AG04450 (cell line): ENCODE measurements at places on chromosomes 6 and 20. TPM values are rescaled to one million over a fixed set of nuclear protein-coding genes. Genes with fewer than 3 reads are reported as not detected.

TFB1M gene
- polyA plus RNA-seq = 14.6 and 20.4 TPM in 2 replicates

RAMACL gene
- 0.77 and 0.87 TPM in 2 replicates for polyA plus RNA-seq

EFCAB8 gene
- not detected in 2 replicates for polyA plus RNA-seq

CEP250 gene
- polyA plus RNA-seq = 16.8 and 21.3 TPM in 2 replicates

KCNG1 gene
- 16.0 and 20.3 TPM in 2 replicates for polyA plus RNA-seq

DNA sequence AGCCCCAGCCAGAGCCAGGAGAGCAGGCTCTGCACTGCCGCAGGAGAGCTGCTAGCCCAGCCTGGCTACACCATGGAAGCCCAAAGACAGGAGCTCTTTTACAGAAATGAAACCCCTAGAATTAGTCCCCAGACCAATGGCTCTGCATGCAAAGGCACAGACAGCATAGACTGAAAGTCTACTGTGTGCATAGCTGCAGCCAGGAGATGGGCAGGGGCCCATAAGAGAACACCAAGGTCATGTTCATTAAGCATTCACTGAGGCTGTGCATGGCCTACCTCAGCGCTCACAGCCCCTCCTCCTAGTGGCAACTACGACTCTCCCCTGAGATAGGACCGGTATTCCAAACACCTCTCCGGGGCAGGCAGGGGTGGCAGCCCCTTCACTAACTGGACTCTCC lies 34.9 kb downstream of the SNX5 start:
- DNase-seq = no peak

DNA sequence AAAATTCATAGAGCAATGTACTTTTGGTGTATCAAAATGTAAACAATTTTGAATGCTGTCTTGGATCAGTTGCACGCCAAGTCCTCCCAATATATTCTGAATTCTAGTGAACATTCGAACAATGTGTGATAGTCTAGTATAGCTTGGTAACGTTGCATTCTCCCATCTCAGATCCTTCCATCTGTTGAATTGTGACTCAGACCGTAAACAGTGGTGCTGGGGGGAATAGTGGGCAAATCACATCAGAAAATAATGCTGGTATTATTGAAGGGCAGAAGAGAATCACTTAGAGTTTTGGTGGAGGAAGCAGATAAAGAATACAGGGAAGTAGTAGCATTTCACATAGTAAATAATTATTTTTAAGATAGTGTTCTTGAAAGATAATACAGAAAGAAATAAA lies 45.7 kb upstream of the PBOV1 start:
- no peak for DNase-seq

DNA sequence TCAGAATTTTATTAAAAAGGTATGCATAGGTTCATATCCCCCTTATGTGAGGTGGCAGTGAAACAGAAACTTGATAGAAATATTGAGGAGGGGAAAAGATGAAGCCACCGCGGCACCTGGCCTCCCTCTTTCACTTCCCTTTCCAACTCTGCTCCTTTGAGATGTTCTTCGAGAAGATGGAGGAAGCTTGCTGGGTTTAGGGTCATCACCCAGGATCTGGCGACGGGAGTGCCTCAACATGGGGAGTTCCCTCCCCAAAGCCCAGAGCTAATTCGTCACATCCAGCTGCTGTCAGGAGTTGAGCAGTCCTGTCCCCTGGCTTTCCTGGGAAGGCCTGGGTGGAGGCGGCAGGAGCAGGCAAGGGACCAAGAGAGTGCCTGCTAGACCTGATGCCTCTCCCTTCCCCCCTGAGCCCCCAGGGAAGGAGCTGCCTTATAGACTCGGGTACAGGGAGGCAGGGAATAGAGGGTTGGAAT lies 29.1 kb downstream of the RREB1 start:
- DNase-seq = no peak

- no peak for DNase-seq
Observed at GRCh38 chr6:50410579-50410978, 302.7 kb upstream of the TFAP2D start.

DNA sequence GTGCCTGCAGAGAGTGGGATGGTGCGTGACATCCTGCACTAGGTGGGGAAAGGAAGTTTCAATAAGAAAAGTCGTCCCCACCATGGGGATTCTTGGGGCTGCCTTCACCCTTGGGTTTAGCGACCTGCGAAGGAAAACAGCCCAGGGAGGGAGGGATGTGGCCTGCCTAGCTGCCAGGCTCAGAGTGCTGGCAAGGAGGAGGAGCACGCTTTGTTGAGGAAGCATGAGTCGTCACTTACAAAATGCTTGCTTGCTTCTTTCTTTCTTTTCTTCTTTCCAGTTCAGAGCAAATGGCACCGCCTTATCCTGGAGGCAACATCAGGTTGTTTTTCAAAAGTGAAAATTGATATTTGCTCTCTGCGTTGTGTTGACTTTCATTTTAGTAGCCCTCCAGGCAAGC lies 123.2 kb downstream of the TFAP2C start:
- DNase-seq = no peak

DNA sequence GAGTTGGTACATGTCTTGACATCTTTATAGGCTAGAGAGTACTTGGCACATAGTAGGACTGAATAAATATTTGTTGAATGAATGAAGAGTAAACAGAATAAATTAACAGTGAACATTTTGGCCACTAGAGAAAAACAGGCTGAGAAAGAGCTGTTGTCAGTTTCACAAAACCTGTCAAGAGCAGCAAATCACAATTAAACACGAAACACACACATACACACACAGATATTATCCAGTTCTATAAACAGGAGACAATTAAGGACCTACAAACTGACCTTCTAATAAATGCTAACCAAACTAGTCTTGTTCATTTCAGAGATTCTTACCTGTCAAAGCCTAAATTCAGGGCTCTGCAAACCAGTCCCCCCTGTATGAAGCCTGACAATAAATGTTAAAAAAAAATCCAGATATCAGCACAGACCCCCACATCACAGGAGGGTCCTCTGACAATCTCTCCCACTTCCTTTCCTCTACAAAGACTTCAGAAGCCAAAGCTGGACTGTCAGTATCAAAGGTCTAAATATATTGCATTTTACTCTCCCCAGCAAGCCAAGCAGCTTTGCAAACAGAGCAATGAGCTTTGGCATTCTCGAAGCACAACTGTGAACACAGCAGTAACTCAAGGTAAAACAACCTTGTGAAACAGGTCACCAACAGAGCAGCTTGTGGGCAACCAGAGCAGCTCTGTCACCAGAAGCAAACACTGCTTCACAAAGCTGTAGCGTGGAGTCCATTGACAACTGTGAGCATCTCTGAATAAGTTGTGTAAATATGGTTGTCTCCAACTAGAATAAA lies 229.9 kb downstream of the TBXT start:
- no peak for DNase-seq

GRCh38 chr6:158033751-158034702 lies 52.4 kb downstream of the SYNJ2 start:
- no peak for DNase-seq

GRCh38 chr20:40467067-40467466 lies 222.0 kb downstream of the MAFB start:
- DNase-seq = no peak

- no peak for DNase-seq
Observed at GRCh38 chr20:13749811-13750210, 34.9 kb downstream of the ESF1 start.

GRCh38 chr6:14635934-14636591 lies 518.5 kb downstream of the CD83 start:
- no peak for DNase-seq

- no peak for DNase-seq
Observed at GRCh38 chr20:61789329-61789728, 276.4 kb downstream of the TAF4 start.

GRCh38 chr6:148423133-148423532 lies 80.5 kb downstream of the SASH1 start:
- DNase-seq = no peak

DNA sequence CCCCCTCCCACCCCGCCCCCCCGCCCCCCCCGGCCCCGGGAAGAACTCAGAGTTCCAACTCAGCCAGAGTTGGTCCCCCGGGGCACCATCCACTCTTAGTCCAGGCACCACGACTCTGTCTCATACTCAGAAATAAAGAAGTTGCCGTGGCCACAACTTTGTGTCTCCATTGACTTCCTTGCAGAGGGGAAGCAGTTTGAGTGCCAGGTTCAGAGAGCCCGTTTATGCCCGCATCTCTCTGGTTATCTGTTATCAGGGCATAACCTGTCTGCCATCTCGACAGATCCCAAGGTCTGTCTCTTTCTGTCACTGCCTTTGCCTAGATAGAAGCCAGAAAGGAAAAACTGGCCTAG lies 605 bp downstream of the CDC5L start:
- DNase-seq = no peak
